ENCODE measurements at places on chromosomes 1 and 21.
A peak's percentile ranks its signal among the peaks of the same experiment; 100 is the strongest.

GRCh38 chr1:8351693-8352470 lies 34.0 kb downstream of the SLC45A1 start:
- DNase-seq: no peak

- no peak for DNase-seq
These were observed 7.4 kb downstream of the LHX9 start for GRCh38 chr1:197924516-197925123.

DNA sequence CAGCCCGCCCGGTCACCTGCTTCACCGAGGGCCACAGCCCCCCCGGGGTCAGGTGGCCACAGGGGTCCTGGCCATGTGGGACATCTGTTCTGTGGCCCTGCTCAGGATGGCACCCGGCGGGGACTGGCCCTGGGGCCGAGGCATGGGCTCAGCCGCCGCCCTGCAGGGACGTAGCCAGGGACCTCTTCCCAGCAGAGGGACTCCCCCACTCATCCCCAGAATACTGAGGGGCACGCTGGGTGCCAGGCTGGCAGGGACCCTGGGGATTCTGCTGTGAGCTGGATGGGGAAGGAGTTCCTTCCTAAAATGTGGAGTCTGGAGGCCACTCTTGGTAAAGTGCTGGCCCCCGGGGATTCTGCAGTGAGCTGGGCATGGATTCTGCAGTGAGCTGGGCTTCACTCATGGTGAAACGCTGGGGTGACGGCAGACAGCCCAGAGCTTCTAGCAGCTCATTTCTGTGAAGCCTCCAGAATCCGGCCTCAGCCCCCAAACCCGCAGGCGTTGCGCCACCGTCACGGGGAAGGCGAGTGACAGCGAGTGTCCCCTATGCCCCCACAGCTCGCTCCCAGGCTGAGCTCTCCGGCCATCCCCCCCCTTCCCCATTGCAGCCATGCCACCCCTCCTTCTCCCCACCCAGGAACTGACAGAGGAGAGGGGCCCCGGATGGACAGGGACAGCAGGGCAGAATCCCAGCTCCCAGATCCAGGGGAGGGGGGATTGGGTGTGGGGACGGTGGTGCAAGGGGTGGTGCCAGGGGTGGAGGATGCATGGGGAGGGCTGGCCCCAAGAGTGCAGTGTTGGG lies 1.4 kb downstream of the ITGB2 start:
- no peak for DNase-seq

DNA sequence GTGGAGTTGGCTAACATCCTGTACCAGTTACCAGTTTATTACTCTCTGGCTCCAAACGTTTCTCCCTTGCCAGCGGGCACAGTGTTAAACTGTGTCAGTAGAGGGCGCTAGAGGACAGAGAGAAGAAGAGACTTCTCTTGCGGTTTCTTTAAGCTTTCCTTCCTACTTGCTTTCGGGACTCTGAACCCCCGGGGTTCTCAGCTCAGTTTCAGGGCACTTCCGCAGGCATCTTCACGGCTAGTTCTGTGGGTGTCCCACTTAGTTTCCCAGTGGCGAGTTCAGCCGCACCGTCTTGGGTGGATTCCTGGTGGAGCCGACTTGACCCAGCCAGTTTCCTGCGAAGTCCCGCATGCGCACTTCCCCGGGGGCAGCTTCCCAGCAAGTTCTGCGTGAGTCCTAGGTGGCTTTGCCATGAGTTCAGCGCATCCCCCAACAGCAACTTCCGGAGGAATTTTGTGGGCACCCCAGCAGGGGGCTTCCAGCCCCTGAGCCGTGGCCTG lies 37.9 kb upstream of the BTG2 start:
- DNase-seq: peak; percentile 75

DNA sequence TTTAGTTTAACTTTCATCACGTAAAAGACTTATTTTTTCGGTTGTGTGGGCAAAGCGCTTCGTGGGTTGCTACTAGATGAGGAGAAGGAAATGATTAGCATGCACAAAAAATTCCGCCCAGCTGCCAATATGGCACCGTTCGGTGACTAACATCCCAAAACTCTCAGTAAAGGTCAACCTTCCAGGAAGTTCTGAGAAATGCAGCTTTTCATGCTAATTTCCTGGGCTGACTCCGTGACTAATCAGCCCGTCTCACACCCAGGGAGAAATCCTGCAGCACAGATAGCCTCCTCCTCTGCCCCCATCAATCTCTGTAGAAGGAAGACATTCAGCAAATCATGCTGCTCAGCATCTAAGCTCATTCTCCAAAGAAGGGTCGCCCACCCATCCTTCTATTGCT lies 34.1 kb downstream of the TMCO4 start:
- no peak for DNase-seq

- peak; percentile 41 for DNase-seq
These were observed 3.8 kb upstream of the SELENON start for GRCh38 chr1:25795946-25796810.

DNA sequence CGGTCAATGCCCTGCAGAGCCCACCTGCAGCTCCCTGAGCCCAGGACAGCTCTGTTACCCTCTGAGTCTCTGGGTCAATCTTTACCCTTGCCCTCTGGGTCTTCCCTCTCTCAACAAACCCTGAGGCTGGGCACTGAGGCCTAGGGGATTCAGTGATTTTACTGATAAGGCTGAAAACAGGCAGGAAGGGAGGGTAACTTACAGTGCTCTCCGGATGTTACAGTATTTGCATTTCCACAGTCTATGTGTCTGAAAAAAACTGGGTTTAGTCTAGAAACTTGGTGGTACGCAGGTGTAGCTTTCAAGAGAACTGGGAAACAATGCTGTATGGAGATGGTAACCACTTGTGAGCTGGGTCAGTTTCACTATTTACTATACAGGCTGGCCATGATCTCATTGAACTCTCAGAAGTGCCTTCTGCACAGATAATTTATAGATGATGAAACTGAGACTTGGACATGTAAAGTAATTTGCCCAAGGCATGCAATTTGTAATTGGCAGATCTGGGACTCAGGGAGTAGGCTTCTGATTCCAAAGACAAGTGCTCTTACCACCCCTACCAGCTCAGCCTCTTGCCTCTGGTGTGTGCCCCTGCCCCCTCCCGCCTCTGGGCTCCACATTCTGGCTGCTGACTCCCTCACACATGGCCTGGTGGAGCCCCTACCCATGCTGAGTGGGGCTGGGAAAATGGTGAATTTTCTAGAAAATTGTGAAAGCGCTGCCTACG lies 48.8 kb downstream of the TENT5C start:
- no peak for DNase-seq

DNA sequence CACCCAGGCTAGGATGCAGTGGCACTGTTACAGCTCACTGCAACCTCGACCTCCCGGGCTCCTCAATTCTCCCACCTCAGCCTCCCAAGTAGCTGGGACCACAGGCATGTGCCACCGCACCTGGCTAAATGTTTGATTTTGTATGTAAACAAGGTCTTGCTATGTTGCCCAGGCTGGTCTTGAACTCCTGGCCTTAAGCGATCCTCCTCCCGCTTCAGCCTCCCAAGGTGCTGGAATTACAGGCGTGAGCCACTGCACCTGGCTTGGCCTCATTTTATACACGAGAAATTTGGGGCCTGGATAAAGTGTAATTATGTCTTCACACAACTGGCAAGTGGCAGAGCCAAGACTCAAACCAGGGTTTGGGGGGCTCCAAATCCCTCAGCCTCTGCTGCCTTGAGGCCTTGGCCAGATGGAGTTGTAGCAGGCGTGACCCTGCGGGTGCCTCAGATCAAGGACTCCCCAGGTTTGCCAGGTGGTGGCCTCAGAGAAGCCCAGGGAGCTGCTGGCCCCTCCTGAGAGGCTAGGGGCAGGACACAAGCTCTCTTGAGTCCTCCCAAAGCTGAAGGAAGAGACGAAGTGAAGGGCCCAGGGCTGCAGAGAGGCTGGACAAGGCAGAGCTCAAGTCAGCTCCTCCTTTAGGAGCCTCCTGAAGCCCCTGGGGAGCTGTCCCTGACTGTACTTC lies 61.7 kb downstream of the MDM4 start:
- DNase-seq: no peak

DNA sequence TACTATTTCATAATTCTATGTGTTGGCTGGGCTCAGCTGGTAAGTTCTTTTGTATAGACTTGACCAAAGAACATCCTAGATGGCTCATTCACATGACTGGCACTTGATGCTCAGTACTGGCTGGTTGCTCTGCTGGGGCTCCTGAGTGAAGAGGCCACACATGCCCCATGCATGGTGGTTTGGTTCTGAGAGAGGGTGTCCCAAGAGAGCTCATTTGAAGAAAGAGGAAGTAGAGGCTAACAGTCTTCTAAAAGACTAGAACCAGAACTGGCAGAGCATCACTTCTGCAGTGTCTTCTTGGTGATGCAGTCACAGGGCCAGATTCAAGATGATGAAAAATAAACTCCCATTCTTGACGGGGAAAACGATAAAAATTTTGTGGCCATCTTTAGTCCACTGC lies 5.2 kb upstream of the BACH1 start:
- DNase-seq: no peak

DNA sequence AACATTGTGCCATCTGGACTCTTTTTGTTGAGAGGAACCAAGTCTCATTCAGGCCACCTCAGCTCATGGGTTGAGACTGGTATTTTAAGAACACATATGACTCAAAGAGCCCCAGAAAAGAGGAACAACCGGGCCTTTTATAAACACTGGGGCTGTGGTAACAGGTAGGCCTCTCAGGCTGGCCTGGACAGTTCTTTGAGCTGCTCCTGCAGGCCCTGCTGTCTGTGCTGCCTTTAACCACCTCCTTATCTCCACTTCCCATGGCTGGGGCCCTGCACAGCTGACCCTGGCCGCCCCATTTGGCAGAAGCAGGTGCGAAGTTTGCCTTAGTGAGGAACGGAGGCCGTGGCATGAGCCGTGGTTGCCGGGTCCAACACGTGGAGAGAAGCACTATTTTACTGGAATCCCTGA lies 163.3 kb downstream of the RHOU start:
- no peak for DNase-seq

DNA sequence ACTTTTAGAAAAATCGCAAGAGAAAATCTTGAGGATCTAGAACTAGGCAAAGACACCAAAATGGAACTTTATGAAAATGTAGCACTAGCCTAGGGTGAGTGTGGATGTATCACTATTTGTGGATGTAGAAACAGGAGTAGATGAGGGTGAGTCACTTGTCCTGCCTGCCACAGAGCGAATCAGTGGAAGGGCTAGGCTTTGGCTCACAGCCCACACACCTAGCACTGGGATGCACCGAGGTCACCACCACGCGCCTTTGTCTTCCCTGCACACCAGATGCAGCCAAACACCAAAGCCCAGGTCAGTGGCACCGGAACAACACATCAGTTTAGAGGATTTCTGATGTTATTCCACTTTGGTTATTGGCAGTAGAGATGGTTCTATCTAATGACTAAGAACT lies 38.2 kb downstream of the PKNOX1 start:
- no peak for DNase-seq

- no peak for DNase-seq
These were observed 118.8 kb upstream of the TMPRSS15 start for GRCh38 chr21:18522181-18522972.

DNA sequence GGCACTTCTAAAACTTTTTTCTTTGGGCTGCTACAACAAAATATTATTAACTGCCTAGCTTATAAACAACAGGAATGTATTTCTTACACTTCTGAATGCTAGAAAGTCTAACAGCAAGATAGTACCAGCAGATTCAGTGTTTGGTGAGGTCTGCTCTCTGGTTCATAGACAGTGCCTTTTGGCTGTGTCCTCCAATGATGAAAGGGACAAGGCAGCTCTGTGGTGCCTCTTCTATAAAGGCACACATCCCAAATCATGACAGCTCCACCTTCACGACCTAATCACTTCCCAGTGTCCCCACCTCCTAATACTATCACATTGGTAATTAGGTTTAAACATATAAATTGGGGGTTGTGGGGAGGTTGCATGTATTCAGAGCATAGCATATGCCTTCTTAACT lies 9.5 kb downstream of the CFH start:
- no peak for DNase-seq

DNA sequence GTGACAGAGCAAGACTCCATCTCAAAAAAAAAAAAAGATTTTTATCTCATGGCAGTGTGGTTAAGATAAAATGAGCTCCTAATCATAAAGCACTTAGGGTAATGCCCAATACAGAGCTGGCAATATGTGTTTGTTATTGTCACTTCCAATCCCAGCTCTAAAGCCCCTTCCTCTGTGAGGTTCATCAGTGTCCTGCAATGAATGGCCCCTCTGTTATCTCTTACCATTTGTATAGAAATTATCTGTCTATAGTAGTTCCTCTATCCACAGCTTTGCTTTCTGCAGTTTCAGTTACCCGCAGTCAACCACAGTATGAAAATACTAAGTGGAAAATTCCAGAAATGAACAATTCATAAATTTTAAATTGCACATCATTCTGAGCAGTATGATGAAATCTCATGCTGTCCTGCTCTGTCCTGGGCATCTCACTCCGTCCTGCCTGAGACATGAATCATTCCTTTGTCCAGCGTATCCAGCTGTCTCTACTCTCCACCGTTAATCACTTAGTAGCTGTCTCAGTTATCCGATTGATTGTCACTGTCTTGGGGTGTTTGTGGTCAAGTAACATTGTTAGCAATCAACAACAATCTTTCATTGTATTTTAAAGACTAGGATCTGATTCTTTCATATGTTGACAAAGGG lies 50.2 kb upstream of the DNAH14 start:
- DNase-seq: no peak

- DNase-seq: no peak
These were observed 555.8 kb downstream of the DPYD start for GRCh38 chr1:97365026-97365425.

GRCh38 chr1:117275055-117275454 lies 64.3 kb upstream of the VTCN1 start:
- no peak for DNase-seq

- DNase-seq: no peak
These were observed 14.6 kb downstream of the OTUD7B start for GRCh38 chr1:149995927-149996326.

GRCh38 chr1:58397187-58397820 lies 149.2 kb downstream of the OMA1 start:
- DNase-seq: no peak

- no peak for DNase-seq
These were observed 3.6 kb downstream of the PRKAB2 start for GRCh38 chr1:147168626-147169058.

DNA sequence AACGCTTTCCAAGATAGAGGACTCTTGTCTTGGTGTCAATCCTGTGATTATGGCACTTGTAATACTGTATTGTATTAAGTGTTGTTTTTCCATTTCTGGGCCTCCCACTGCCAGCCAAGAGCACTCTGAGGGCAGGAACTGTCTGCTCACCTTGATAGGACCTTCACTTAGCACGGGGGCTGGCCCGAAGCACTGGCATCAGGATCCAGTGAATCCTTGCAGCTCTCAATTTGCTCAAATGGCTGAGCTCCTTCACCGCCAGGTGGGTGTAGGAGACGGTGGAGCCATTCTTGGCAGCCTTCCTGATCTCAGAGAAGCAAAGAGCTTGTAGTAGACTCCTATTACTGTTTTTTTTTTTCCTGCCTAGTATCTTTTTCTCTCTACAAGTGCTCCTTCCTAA lies 17.7 kb downstream of the MECR start:
- DNase-seq: no peak
